ENCODE measurements at places on chromosomes 1 and 21.

DNA sequence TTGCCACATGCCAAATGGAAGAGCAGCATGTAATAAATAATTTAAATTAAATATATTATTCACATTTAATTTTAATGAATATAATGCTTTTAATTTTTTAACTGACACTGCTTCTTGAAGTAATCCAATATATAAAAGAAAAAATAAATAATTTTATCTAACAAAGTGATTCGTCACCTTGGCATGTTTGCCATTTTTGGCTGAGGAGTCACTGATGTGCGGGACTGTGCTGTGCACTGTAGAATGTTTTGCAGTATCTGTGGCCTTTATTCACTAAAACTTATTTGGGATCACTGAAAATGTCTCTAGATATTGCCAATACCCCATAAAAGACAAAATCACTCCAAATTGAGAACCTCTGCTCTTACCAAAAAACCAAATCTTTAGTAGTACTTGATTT lies 807.8 kb downstream of the BRINP3 start:
- DNase-seq = no peak

DNA sequence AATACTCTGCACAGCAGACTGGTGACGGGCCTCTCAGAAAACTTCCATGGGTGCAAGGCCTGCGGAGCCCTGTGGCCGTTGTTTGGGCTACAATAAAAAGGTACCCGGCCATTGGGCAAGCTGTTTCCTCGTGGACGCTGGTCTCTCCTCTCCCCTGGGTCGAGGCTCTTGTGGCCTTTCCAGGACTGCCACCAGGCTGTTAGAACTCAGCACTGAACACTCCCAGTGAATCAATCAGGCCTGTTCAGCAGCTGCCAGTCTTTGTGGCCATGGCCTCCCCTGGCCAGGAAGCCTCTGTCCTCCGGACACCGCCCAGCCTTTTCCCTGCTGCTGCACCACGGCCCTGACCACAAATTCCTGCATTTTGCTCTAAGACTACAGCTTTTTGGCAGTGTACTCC lies 33.0 kb upstream of the ACTRT2 start:
- no peak for DNase-seq

- DNase-seq = no peak
Observed at GRCh38 chr1:155125946-155126555, 1.6 kb upstream of the EFNA1 start.

GRCh38 chr1:17768651-17769241 lies 13.6 kb downstream of the ACTL8 start:
- DNase-seq = no peak

GRCh38 chr1:93979040-93979717 lies 69.9 kb upstream of the GCLM start:
- no peak for DNase-seq

DNA sequence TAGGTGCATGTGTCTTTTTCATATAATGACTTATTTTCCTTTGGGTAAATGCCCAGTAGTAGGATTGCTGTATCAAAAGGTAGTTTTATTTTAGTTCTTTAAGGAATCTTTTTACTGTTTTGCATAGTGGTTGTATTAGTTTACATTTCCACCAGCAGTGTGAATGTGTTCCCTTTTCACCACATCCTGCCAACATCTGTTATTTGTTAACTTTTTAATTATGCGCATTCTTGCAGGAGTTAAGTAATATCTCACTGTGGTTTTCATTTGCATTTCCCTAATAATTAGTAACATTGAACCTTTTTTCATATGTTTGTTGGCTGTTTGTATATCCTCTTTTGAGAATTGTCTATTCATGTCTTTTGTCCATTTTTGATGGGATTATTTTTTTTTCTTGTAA lies 1761.9 kb downstream of the PLA2G4A start:
- DNase-seq = no peak

DNA sequence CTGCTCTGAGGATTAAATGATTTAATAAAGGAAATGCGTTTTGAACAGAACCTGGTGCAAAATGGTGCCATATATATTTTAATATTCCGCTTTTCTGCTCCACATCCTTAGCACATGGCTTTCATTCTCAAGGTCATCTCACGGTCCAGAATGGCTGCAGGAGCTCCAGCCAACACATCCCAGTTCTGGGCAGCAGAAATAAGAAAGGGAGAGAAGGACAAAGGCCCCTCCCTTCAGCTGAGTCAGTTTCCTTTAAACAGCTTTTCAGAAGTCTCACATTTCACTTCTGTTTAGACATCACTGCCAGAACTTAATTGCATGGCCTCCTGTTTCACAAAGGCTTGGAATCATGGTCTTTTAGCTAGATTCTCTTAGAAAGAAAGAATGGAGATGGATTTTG lies 75.2 kb upstream of the LRRN2 start:
- no peak for DNase-seq

DNA sequence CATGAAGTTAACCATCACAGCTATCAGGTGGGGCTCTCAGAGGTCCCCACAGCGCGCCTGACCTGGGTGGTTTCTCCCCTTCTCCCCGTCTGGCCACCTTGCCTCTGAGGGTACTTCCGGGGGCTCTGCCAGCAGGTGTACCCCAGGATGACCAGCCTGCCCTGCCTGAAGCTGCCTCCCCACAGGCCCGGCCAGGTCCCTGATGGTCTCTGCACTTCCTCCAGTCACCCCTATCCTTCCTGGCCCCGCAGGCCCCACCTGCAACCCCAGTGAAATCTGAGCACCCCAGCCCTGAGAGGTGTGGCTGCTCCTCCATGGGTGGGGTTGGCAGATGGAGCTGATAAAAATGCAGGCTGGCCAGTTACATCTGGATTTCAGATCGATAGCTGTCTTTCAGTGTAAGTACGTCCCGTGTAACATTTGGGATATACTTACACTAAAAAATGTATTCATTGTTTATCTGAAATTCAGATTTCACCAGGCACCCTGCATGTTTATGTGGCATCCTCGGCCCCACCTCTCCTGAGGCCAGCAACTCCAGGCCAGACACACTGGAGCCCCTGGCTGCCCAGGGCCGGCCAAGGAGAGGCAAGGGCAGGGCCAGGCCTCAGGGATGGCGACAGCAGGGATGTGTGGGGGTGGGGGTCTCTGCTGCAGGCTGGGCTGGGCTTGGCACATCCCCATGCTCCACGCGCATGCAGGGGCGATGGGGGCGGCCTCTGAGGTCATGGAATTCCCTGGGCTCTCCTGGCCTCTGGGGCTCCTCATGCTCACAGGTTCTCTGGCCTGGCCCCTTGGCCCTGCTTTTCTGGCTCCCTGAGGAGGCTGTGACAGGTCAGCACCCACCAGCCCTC lies 25.1 kb downstream of the LRRC3 start:
- DNase-seq = no peak

- DNase-seq = no peak
Observed at GRCh38 chr21:38821248-38821647, 15.5 kb downstream of the ETS2 start.

DNA sequence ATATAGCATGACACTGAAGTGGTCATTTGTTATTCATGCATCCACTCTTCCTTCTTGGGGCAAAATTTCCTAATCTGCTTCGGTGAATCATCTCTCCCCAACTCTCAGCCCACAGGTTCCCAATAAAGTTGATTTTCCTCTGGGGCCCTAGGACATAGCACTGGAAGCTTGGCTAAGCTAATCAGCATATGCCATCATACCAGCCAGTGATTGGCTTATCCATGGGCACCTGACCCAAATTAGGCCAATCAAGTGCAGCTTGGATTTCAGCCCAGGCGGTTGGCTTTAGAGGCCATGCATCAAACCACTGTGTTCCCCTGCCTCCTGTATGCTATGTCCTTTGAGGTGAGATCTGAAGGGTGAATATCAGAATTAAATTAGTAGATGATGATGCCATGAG lies 58.9 kb downstream of the C1orf94 start:
- no peak for DNase-seq

DNA sequence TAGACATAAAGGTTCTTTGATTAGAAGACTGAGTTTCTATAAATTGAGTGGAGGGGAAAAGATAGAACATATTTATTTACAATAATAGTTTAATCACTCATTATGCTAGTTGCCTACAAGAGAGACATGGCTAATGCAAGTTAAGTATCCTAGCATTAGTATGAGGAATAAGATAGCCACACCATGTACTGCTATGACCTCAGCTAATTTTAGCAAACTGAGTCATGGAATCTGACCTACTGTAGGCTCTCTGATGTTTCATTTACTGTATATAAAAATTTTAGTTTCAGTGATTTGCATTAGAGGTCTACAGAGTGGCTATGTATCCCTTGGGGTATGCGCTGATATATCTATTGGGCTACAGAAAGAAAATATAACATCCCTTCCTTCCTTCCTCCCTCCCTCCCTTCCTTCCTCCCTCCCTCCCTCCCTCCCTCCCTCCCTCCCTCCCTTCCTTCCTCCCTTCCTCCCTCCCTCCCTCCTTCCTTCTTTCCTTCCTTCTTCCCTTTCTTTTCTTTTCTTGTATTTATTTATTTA lies 5.8 kb downstream of the AGL start:
- no peak for DNase-seq

DNA sequence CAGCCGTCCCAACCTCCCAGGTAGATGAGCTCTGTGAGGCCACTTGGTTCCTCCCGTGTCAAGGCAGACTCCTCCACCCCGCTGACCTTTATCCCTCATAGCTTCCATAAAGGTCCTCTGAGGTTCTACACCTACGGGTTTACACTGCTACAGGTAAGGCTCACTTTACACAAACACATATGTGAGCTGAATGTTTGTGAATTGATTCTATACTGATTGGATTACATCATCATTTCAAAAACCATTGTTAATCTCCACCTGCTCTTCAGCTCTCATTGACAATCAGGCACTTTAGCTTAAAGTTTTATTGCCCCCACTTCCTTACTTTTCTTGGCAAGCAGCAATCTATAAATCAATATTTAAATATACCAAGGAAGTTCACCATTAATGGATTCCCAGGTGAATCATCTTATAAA lies 12.8 kb upstream of the RGS16 start:
- DNase-seq = no peak

DNA sequence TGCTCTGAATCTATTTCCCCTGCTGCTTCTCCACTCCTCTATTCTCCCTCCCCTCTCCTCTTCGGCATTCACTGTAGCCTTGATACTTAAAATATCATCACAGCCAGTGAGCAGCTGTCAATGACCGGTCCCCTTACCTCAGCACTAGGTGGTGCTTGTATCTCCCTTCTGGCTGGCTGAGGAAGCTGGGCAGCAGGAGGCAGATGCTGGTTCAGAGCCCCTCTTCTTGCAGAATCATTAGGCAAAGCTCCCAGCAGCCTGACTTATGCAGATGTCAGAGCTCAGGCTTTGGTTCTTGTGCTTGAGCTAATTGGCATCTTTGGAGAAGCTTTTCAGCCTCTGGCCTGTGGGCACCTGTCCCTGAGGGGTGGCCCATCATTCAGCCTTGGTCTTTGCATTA lies 31.9 kb upstream of the KCNA2 start:
- no peak for DNase-seq

DNA sequence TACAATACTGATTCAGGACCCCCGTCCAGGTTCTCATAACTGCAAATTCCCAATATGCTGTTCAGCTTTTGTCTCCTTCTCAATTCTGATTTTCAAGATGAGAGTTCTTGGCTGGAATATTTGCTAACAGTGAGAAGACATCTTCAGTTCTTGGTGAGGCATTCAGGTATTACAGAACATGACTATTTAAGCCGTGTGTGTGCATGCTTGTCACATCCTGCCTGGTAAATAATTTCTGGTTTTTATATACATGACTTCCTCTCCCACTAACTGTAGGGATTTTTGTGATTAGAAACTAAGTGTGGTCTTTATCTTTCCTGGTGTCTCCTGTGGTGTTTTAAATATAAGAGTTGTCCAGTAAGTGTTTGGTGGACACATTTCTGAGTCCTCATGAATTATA lies 10.2 kb upstream of the SLC19A2 start:
- no peak for DNase-seq

GRCh38 chr1:178020968-178021640 lies 51.2 kb upstream of the SEC16B start:
- no peak for DNase-seq

GRCh38 chr1:181501612-181502011 lies 18.3 kb downstream of the CACNA1E start:
- no peak for DNase-seq

- no peak for DNase-seq
Observed at GRCh38 chr1:20234788-20235535, 48.6 kb upstream of the PLA2G2C start.

GRCh38 chr1:52602856-52603600 lies 857 bp downstream of the GPX7 start:
- no peak for DNase-seq
